ENCODE measurements at places on chromosomes 7 and 10. TPM values are rescaled to one million over a fixed set of nuclear protein-coding genes. Genes with fewer than 3 reads are reported as not detected.

Gene CDC14C
- not detected for polyA plus RNA-seq

Gene CPED1
- polyA plus RNA-seq = 1.1 TPM

Gene NRG3
- not detected for polyA plus RNA-seq

Gene ACTL6B
- not detected for polyA plus RNA-seq

Gene MAD1L1
- 17.7 TPM for polyA plus RNA-seq

Gene ADAM22
- polyA plus RNA-seq = 0.06 TPM

Gene RAPGEF5
- polyA plus RNA-seq = 1.1 TPM

Gene NRBF2
- polyA plus RNA-seq = 17.6 TPM

Gene RNF148
- 0.05 TPM for polyA plus RNA-seq

Gene PNLIPRP2
- not detected for polyA plus RNA-seq
